Foreskin keratinocyte (primary cell): ENCODE measurements at places on chromosomes 5 and 9. TPM values are rescaled to one million over a fixed set of nuclear protein-coding genes. Genes with fewer than 3 reads are reported as not detected.

INSL6 gene
- not detected in 2 replicates for total RNA-seq

ANXA1 gene
- total RNA-seq = 880 and 908 TPM in 2 replicates

LRSAM1 gene
- 9.8 and 11.0 TPM in 2 replicates for total RNA-seq

PCDHGC4 gene
- 0.28 and 0.54 TPM in 2 replicates for total RNA-seq

C5orf52 gene
- not detected in 2 replicates for total RNA-seq

ZNF366 gene
- total RNA-seq = not detected in 2 replicates

ZDHHC21 gene
- 2.3 and 2.8 TPM in 2 replicates for total RNA-seq

PRKACG gene
- not detected in 2 replicates for total RNA-seq
